COR-L47 (cell line): ENCODE measurements at places on chromosomes 5 and 9.

DNA sequence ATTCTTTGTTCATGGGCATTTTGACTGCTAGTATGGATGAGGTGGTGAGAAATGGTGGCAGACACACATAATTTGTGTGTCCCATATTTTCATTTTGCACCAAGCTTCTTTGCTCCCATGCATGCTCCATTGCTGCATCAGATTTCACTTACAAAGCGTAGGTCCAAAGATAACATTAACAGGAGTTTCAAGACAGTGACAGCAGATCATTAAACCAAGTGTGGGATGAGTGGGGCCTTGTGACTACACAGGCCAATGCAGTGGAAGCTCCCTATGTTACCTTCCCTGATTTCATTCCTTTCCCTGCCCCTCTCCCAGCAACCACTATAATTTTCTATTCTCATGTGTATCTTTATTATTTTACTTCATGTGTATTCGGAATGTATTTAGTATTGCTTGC lies 142.0 kb downstream of the AOPEP start:
- no peak for DNase-seq

DNA sequence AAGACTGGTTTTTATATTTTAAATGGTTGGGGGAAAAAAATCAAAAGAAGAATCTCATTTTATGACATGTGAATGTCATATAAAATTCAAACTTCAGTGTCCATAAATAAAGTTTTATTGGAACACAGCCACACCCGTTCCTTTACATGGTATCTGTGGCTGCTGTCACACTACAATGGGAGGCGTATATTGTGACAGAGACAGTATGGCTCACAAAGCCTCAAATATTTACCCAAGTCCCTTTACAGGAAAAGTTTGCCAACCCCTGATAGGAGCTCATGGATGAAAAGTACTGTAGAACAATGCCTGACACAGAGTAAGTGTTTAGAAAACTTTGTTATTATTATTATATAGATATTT lies 5.2 kb upstream of the DUSP1 start:
- DNase-seq: no peak

GRCh38 chr9:106119176-106119575 lies 424.8 kb downstream of the TMEM38B start:
- DNase-seq: no peak

GRCh38 chr5:98069876-98070512 lies 703.5 kb upstream of the RGMB start:
- no peak for DNase-seq

DNA sequence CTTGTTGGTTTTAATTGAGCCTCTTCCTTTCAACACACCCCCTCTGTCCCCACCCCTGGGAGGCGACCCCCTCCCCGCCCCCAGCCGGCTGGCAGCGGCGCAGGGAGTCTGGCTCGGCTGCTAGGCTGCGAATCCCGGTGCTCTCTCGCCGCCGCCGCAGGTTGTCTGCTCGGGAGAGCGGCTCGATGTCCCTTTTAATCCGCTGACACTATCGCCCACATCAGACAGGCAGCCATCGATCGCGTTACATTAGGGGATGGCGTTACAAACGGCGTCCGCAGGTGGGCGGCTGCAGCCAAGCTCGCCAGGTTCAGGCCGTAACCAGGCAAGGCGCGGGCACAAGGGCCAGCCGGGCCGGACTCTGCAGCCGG lies 1.3 kb downstream of the NR2F1-AS1 start:
- peak; percentile 53 for DNase-seq

- no peak for DNase-seq
Measured at GRCh38 chr5:18797222-18797621, 1163.0 kb downstream of the TAF11L14 start.

- DNase-seq: no peak
Measured at GRCh38 chr9:135791431-135792267, 89.7 kb downstream of the KCNT1 start.

DNA sequence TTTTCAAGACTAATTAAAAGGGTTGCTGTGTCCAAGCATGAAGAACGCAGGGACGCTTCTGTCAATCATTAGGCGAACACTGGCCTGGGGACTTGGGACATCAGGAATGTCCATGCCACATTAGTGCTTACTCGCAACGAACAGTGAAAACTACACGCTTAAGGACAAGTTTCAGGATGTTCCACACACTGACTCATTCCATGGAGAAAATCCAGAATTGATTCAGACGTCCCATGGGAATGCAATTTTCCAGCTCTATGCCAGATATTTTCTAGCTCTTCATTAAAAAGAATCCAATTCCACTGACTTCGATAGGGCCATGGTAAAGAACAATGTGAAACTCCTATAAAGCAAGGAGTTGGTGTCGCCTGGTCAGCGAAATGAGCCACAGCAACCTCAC lies 98.2 kb downstream of the CAMSAP1 start:
- no peak for DNase-seq

DNA sequence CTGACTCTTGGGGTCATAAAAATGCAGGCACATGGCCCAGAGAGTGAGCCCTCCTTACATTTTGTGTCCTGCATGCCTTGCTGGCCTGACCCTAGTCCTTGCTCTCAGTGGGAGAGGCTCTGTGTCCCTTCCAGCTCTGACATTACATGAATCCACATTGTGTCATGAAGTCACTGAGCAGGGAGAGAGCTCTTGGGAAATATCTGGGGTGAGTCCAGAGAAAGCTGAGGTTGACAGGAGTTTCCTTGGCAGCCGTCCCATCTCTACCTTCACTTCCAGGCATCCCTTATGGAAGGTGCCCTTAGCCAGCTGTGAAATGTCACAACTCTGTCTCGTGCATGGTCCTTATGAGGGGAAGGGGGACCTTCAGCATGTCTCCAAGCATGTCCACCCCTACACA lies 41.0 kb downstream of the FAT2 start:
- no peak for DNase-seq

- no peak for DNase-seq
Measured at GRCh38 chr9:89984214-89984613, 379.4 kb downstream of the GADD45G start.

- DNase-seq: no peak
Measured at GRCh38 chr9:86713470-86713869, 233.8 kb downstream of the GAS1 start.

DNA sequence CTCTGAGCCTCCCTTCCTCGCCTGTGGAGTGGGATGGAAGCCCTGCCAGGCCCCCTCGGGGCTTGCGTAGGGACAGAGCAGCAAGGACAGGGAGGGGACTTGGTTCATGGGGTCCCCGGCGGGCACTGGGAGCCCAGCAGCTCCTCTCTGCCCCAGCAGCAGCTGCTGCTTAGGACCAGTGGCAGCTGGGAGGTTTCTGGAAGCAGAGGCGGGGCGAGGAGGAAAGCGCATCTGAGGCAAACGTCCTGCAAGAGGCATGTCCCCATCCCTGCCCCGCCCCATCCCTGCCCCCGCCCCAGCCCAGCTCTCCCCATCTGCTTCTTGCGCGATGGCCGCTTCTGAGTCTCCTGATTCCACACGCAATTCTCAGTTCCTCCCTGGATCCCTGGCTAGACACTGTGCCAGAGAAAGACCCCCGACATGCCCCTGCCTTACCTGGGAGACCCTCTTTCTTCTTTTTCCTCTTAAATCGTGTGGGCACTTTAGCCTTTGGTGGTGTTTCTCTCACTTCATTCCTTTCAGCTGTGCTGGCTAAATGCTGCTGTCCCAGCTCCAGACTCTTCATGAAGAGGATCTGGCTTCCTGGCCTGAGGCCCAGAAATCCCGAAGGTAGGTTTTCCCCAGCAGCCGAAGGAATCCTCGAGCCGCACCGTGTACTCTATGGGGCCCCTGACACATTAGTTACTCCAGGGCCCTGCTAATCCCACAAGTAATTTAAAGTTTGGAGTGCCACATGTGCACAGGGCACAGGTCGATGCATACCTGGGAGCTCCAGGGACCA lies 4.4 kb upstream of the OR2S2 start:
- DNase-seq: peak; percentile 0

GRCh38 chr9:128358861-128359260 lies 12.3 kb upstream of the URM1 start:
- no peak for DNase-seq

GRCh38 chr5:163951069-163951468 lies 445.6 kb downstream of the MAT2B start:
- DNase-seq: no peak

DNA sequence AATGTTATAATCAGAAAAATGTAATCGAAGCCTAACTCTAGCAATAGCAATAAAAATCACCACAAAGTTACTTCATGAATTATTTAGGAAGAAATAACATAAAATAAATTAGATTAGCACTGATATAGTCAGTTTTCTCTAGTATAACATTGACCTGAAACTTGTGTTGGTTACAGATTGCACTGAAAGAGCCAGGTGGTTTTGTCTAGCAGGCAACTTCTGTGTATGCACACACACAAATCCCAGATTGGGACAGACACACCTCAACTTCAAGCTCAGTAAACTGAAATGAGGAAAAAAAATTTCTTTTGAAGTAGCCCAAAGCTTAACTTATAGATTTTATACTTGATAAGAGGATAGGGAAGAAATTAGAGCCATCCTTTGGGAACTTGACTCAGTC lies 129.3 kb downstream of the EFNA5 start:
- DNase-seq: no peak

DNA sequence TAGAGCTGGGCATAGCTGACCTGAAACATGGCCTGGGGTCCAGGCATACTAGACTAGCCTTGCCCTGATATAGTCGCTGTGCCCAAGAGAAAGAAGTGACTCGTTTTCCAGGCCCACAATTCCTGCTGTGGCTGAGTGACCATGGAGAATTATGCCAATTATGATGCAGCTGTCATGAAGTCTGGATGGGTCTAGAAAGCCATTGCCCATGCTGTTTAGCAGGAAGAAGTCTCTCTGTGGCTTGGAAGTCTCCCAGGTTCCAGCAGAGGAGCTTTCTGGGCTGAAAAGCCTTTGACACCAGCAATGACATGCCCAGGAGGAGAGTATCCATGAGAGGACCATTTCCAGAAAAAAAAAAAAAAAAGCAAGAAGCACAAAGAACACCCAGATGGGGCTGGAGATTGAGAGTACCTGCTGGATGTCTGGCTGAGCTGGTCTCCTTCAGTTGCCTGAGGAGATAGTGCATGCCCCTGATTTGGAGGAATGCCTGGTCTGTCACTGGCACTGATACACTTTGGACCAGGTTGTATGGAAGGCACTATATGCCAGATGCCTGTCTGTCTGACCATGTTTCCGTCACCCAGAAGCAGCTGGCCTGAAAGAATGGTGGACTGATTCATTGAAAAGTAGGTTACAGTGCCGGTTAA lies 128.0 kb upstream of the EPB41L4A start:
- no peak for DNase-seq

DNA sequence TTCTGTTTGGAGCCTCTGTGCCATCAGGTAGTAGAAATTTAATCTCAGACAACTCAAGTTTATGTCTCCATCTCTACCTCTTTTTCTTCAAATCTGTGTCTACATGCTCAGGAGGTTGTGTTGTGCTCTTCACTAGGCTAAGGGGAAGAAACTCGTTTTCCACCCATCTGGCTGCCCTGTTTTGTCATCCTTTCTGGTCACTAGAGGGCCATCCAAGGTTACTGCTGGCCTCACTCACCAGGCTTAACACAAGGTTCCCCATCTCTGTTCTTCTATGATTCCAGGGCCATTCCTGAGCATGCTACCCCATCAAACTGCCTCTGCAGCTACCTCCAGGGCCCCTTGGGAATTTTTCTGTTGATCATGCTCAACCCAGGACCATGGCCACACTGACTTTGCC lies 213.3 kb upstream of the FBXL7 start:
- DNase-seq: no peak

DNA sequence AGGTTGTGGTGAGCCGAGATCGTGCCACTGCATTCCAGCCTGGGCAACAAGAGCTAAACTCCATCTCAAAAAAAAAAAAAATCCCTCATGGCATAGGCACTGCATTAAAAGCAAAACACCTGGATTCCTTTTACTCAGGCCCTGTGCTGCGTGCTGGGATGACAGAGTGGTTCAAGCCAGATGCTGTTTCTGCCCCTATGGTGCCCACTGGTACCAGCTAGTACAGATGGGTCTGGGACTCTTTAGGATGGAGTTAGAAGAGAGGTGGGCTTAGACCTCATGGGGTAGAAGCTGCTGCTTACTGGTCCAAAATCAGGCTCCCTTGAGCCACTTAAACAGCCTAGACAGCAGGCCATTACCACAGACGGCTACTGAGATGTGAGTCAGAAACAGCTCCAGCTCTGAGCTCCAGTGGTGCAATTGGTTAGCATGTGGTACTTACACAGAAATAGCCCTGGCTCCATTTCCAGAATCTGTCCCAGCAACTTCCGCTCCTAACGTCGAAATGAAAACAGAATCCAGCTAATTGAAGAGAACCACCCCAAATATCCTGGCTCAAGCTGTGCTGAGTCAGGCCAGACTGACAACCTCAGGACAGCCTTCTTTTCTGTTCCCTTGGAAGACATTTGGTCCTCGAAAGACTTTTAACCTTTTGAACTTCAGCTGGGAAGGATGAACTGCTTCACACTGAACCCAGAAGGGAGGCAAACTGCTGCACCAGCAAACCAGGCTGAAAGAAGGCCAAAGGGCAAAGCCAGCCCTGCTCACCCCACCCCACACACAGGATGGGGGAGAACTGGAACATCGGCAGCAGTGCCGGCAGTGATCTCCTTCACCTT lies 15.5 kb downstream of the C5orf15 start:
- DNase-seq: no peak

DNA sequence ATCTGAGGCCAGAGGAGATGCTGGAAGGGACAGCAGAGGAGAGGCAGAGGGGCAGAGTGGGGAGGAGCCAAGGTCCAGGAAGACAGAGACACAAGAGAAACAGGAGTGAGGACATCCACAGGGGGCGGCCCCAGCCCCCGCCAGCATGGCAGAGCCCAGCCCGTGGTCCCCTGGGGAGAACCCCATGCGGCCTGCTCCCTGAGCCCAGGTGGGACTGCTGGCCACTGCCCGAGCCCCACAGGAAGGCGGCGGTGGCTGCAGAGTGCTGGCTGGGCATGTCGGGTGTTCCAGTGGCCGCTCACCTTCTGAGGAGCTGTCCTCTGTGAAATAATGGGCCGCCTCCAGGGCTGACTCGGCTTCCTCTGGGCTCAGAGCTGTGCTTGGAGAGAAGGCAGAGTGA lies 8.9 kb upstream of the MRNIP start:
- peak; percentile 5 for DNase-seq

DNA sequence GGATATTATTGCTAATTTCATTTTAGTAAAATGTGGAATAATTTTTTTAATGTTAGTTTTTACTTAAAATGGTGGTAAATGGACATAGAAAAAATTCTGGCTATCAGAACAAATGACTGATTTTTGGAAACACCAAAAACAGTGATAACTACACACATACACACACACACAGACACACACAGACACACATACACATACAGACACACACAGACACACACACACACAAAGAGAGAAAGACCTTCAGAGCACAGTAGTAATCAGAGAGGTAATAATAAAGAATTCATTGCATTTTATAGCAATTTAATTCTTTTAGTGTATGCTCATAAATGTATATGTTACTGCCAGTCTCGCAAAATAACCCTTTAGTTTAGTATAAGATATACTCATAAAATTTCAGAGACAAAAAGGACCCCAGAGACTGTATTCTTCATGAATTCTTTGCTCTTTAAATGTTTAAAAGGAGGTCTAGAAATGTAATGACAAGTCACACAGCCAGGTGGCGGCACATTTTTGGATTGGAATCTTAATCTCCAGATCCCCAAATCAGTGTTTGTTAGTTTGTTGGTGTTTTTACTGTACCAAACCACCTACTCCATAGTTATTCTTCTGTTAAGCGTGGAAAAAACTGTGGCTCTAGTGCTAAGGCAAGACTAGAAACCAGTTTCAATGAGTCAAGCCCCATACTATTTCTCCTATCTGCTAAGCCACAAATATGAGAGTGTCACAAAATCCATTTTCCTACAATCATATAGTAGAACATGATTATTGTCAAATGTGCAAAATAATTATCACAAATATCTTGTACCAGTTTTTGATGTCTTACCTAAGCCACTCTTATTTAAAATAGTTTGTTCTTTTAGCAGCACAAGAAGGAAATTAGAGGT lies 109.9 kb downstream of the EDIL3 start:
- peak; percentile 16 for DNase-seq

GRCh38 chr5:148626081-148626613 lies 28.2 kb downstream of the HTR4 start:
- DNase-seq: no peak
